Esophagus mucosa (tissue), 1 donor: ENCODE measurements at places on chromosomes 6 and 20. TPM values are rescaled to one million over a fixed set of nuclear protein-coding genes. Genes with fewer than 3 reads are reported as not detected.

The DEFB126 gene
- total RNA-seq: not detected

GRCh38 chr20:63097336-63097831 lies 90.6 kb upstream of the BHLHE23 start:
- ATAC-seq: no peak

The TBXT gene
- not detected for total RNA-seq

The DZANK1 gene
- total RNA-seq: 1.5 TPM

DNA sequence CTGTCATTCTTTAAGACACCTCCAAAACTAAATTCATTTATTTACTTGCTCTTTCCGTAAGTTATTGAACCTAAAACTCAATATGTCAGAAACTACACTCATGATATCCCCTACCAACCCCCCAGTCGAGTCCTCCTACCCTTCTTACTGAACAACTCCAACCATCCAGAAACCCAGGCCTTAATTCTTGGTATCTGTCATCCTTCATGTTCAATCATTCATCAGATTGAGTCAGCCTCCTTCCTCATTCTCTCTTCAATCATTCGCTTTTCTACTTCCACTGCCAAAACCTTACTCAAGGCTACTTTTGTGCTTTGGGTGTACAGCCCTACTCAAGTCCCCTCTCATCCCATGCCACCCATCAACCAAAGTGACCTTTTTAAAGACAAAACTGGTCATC lies 95.7 kb downstream of the SMLR1 start:
- no peak for ATAC-seq

The LHFPL5 gene
- total RNA-seq: not detected

The SH3BGRL2 gene
- total RNA-seq: 28.5 TPM

- no peak for ATAC-seq
Observed at GRCh38 chr6:53805725-53806124, 10.9 kb downstream of the LRRC1 start.

The ENPP3 gene
- 0.24 TPM for total RNA-seq

DNA sequence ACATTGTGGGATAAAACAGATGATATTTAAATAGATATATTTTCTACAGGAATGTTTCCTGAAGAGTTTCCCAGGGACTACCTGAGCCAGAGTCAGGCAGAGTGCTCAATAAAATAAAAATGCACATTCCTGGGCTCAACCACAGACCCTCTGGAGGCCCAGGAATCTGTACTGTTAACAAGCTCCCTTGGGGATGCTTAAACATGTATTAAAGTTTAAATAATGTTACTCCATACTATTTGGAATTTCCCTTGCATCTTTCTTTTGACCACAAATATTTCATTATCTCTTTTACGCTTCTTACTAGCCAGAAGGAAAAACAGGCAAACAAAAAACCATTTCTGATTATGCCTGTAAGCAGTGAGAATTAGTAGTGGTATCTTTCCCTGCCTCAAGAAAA lies 42.3 kb downstream of the GPR63 start:
- ATAC-seq: no peak

The RHAG gene
- total RNA-seq: not detected

GRCh38 chr6:149380523-149380922 lies 19.5 kb upstream of the SUMO4 start:
- ATAC-seq: no peak

The AVP gene
- total RNA-seq: not detected

DNA sequence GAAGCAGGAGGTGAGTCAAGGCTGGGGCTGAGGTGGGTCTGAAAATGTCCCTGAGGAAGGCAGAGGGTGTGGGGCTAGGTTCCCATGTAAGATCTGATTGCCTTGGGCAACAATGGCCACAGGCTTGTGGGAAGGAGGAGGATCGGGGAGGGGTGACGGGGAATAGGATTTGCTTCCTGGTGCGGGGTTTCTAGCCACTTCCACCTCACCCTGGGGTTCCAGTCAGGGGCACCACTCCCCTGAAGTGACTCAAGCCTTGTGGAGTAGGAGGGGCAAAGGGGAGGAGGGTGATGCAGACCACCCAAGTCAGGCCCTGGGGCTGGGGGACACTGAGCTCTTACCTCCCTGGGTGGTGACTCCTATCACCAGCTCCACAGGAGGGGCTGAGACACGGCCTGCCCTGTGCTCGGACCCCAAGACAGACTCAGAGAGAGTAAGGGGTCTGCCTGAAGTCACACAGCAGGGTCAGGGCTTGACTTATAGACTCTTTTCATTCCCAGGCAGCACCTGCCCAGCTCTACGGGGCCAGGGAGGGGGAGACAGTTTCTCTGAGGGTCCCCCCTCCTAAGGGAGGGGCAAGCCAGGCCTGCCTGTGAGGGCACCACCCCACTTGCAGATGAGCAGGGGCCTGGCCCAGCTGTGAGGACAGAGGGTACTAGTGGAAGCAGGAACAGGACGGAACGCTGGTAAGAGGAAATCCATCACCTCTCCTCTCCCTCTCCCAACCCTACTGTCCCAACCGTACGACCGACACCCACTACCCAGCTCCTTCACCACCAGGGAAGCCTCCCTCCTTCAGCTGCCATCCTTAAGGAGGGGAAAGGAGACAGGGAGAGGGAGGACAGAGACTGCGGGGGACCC lies 12.4 kb upstream of the SPDEF start:
- no peak for ATAC-seq

GRCh38 chr20:16821211-16822089 lies 73.3 kb downstream of the OTOR start:
- ATAC-seq: peak; percentile 60

DNA sequence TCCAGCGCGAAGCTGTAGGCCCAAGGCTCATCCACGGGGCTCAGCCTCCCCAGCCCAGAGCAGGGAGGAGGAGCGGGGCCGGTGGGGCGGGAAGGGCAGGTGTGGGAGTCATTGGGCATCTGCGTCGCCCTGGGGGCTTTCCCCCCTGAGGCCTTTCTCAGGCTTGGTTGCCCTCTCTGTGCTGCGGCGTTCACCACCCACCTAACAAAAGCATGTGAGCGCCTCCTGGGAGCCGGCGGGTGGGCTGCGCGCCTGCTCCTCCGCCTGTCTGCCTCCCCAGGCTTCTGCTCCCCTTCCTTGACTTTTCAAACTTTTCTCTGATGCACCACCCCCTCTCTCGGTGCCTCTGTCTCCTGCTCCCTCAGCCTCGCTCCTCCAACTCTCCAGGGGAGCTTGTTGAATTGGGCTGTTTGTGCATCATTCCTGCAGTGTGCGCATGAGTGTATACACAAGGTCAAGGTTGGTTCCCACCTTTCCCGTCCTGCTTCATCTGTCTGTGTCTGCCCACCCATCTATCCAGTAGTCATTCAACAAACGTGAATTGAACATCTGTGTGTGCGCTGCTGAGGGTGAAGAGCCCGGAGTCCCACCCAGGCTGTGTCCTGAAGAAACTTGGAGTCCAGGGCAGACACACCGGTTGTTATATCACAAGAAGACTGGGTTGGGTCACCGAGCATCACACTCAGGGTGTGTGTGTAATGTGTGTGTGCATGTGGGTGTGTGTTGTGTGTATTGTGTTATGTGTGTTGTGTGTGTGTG lies 82.4 kb upstream of the NNAT start:
- ATAC-seq: no peak

DNA sequence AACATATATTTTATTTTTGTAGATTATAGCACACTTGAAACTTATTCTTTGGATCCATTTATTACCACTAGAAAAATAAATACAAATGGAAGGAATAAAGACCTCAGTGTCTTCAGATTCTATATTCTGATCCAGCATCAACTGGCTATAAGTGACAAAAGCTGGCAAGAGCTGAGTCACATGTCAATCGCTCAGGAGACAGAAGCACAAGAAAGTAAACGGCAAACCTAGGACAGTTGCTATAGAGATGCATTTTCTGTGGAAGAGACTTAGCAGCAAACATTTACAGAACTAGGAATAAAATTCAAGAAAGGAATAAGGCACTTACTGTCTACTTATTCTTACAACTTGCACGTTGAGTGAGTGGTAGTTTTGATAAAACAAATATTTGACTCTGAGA lies 230.4 kb downstream of the CLVS2 start:
- no peak for ATAC-seq

GRCh38 chr6:161219680-161220079 lies 54.2 kb downstream of the AGPAT4 start:
- no peak for ATAC-seq

DNA sequence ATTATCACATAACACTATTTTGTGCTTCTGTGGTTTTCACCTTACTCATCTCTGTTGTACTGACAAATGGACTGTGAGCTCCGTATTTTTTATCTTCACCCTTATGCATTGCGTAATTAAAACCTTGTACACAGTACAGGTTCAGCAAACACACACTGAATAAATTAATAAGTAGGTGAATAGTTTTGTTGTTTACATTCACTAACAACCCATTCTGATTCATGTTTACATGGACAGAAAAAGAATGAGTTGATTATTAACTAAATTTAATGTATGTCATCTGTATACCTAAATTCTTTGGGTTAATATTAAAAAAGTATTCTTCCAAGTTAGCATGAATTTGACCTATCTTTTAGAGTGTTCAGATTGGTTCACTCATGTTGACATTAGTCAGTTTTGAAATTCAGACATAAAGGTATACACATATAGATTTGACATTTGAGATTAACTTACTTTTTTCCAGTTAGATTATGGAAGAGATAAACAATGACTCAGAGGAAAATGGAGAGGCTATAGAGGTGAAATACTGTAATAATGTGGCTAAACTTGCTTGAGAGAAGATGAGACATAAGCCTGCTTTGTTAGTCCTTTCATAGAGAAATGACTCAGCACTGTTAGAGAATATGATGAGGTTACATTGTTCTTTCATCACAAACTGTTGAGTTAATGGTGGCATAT lies 541.7 kb upstream of the FLRT3 start:
- ATAC-seq: peak; percentile 99

The RSPO3 gene
- 1.4 TPM for total RNA-seq
